Heart left ventricle (tissue), 16 donors: ENCODE measurements at places on chromosomes 2 and 18.

DNA sequence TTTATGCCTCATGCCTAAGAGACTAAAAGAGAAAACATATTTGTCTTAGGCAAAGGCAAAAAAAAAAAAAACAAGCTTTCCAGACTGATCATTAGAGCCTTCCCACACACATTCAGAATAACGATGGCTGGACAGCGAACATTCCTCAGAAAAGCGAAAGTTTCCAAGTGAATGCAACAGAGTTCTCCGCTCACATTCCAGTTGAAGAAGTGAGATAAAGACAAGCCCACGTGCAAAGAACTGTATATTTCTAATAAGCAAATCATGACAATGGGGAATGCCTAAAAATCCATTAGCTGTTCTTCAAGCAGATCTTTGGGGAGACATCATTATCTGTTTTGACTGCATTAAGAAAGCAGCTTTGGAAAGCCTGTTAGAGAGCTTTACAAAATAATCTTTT, 347.9 kb downstream of the METTL4 start:
- H3K27ac ChIP-seq: no peak overlapping the region
- H3K27me3 ChIP-seq: no peaks in the 10 kb centered on the region
- H3K36me3 ChIP-seq: no peaks in the 10 kb centered on the region
- no peak for DNase-seq
- H3K4me3 ChIP-seq: peak overlapping the region; percentile 29

GRCh38 chr2:95277246-95277906, 3.1 kb downstream of the PROM2 start:
- H3K27ac ChIP-seq: no peak overlapping the region
- DNase-seq: no peak
- no peak overlapping the region for H3K4me3 ChIP-seq
- no peaks in the 10 kb centered on the region for H3K27me3 ChIP-seq
- no peaks in the 10 kb centered on the region for H3K36me3 ChIP-seq

GRCh38 chr18:22791310-22791610, 141.9 kb upstream of the RBBP8 start:
- DNase-seq: no peak
- H3K4me1 ChIP-seq: no peaks in the 10 kb centered on the region
- H3K27ac ChIP-seq: no peak overlapping the region
- no peak overlapping the region for H3K4me3 ChIP-seq
- no peaks in the 10 kb centered on the region for H3K36me3 ChIP-seq

- H3K36me3 ChIP-seq: no peaks in the 10 kb centered on the region
- H3K27ac ChIP-seq: no peak overlapping the region
- no peak for DNase-seq
- no peaks in the 10 kb centered on the region for H3K4me1 ChIP-seq
Measured at GRCh38 chr2:45353879-45354278, 257.2 kb downstream of the SRBD1 start.

GRCh38 chr2:224999321-224999720, 42.9 kb downstream of the DOCK10 start:
- H3K4me1 ChIP-seq: no peaks in the 10 kb centered on the region
- no peak overlapping the region for H3K27ac ChIP-seq
- no peak overlapping the region for H3K4me3 ChIP-seq
- H3K27me3 ChIP-seq: no peaks in the 10 kb centered on the region
- DNase-seq: no peak
- H3K36me3 ChIP-seq: no peaks in the 10 kb centered on the region

- H3K36me3 ChIP-seq: no peaks in the 10 kb centered on the region
- DNase-seq: no peak
- H3K27ac ChIP-seq: no peak overlapping the region
- H3K4me3 ChIP-seq: no peak overlapping the region
- H3K27me3 ChIP-seq: no peaks in the 10 kb centered on the region
- no peaks in the 10 kb centered on the region for H3K4me1 ChIP-seq
Measured at GRCh38 chr2:2879781-2880180, 497.8 kb downstream of the EIPR1 start.

- H3K4me1 ChIP-seq: peaks cover 9% of the 10 kb centered on the region
- H3K27ac ChIP-seq: no peak overlapping the region
- H3K4me3 ChIP-seq: no peak overlapping the region
- no peaks in the 10 kb centered on the region for H3K27me3 ChIP-seq
- no peaks in the 10 kb centered on the region for H3K36me3 ChIP-seq
Measured at GRCh38 chr18:49322765-49323490, 137.5 kb downstream of the DYM start.

DNA sequence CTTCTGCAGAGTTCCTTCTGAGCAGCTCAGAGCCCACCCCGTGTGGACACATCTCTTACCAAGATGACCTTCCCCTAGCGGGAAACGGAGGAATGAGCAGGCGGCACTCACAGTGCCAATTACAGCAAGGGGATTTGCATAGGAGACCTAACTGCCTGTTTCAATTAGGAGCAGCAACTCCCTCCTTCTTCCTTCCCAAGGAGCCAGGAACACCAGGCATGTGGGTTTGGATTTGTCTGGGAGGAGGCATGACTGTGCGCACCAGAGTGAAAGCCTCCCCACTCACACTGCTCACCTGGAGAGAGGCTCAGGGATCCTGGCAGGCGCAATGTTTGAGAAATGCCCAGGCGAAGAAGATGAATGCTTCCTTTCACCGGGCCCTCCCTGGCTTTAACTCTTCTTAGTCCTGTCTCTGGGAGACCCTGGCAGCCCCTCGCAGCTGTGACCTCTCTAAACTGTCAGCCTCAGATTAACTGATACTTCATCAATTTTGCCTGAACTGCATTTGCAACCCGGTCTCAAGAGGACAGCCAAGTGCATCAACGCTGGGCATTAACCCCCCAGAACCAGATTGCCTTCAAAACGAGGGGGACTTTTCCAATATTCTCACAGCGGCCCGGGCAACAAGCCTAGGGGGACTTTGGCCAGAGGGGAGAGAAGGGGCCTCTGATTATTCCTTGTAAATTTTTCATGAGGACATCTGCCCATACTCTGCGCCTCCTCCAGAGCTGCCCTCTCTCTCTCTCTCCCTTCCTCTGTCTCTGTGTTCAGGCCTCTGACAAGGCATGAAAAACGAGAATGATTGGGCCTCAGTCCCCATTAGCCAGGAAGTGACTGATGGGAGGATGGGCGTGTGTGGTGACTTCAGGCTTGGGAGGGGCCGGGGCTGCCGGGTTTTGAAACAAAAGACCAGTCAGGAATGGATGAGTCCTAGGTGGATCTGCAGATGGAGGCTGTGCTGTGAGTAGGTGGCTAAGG, 93.8 kb downstream of the CMPK2 start:
- H3K27me3 ChIP-seq: peaks cover 5% of the 10 kb centered on the region
- H3K4me3 ChIP-seq: no peak overlapping the region
- H3K27ac ChIP-seq: no peak overlapping the region
- H3K4me1 ChIP-seq: no peaks in the 10 kb centered on the region

DNA sequence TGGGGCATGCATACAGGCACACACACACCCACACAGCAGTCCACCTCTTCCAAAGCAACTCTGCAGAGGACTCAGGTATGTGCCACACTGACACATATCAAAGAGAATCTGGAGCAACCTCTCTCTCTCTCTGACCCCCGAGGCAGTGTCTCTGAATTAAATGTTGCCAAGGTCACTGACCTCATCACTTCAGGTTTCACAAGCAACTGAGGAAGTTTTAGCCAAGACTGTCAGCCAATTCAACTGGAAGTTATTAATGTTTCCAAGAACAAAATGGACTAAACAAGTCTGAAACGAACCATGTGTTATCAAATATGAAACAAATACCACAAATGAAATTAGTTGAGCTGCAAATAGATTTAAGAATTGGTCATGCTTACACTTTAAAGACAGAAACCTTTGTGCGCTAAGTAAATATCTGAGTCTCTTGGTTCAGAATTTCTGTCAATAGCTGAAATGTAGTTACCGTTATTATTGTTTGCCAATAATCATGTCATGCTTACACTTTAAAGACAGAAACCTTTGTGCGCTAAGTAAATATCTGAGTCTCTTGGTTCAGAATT, 86.1 kb downstream of the SLC25A12 start:
- H3K4me1 ChIP-seq: no peaks in the 10 kb centered on the region
- H3K36me3 ChIP-seq: no peaks in the 10 kb centered on the region
- no peak overlapping the region for H3K4me3 ChIP-seq
- H3K27me3 ChIP-seq: no peaks in the 10 kb centered on the region
- DNase-seq: no peak

GRCh38 chr2:62424899-62425298, 81.1 kb downstream of the TMEM17 start:
- H3K36me3 ChIP-seq: no peaks in the 10 kb centered on the region
- no peak overlapping the region for H3K4me3 ChIP-seq
- no peak for DNase-seq
- H3K27me3 ChIP-seq: no peaks in the 10 kb centered on the region
- no peak overlapping the region for H3K27ac ChIP-seq
- H3K4me1 ChIP-seq: no peaks in the 10 kb centered on the region

GRCh38 chr2:188766471-188766856, 207.7 kb upstream of the COL3A1 start:
- DNase-seq: no peak
- H3K36me3 ChIP-seq: no peaks in the 10 kb centered on the region
- H3K27me3 ChIP-seq: no peaks in the 10 kb centered on the region
- H3K4me3 ChIP-seq: no peak overlapping the region
- no peaks in the 10 kb centered on the region for H3K4me1 ChIP-seq
- no peak overlapping the region for H3K27ac ChIP-seq

DNA sequence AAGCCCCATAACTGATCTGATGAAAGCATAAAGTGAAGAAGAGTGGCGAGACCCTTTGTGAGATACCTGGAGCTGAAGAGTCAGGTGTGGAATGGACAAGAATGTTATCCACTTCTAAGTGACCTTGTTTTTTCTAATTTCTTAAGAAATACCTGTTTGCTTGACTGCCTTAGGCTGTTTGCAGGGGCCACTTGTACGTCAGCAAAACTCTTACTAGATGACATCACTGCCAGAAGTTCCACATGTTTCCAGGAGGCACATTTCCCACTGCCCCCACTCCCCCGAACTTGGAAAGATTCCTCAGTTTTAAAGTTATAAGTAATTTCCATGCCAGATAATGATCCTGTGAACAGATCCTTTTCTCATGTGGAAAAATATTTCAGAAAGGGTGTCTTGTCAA, 8.0 kb downstream of the EPAS1 start:
- peaks cover 97% of the 10 kb centered on the region for H3K4me1 ChIP-seq
- H3K27me3 ChIP-seq: no peaks in the 10 kb centered on the region
- no peaks in the 10 kb centered on the region for H3K36me3 ChIP-seq
- H3K4me3 ChIP-seq: no peak overlapping the region
- H3K27ac ChIP-seq: no peak overlapping the region

DNA sequence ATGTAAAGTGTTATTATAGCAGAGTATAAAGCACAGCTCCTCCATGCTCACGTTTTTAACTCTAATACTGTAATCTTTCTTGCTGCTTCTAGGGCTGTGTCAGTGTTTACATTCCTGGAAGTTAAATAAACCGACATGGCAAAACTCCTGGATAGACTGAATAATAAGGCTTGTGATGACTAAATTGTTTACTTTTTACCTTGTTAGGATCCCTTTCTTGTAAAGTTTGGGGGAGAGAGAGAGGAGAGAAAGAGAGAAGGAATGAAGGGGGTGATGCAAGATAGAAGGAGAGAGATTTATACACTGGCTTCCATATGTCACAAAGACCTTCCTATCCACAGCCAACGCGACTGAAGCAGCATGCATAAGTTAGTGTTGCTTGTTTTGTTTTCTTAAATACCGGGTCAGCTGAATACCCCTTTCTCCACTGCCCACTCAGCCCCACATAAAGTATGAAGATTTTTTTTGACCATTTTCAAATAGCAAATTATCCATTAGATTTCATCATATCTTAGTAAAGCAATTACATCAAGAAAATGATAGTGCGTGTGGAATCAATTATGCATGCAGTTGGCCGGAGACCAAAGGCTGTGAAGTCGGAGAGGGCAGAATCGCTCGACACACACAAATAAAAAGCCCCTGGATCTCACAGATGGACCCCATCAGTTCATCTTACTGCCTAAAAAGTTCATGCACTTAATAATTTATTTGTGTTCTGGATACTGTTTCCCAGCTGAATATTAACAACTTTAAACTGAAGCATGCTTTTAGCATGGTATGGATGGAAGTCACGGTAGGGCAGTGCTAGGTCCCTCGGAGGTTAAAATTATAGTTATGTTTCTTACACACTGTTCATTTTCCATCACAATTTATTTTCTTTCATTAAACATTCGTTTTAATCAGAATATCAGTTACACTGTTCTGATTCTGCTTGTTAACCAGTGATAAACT, 20.1 kb downstream of the BCL11A start:
- no peak overlapping the region for H3K27ac ChIP-seq
- no peaks in the 10 kb centered on the region for H3K36me3 ChIP-seq
- no peak for DNase-seq
- H3K27me3 ChIP-seq: peaks cover 30% of the 10 kb centered on the region
- no peak overlapping the region for H3K4me3 ChIP-seq

DNA sequence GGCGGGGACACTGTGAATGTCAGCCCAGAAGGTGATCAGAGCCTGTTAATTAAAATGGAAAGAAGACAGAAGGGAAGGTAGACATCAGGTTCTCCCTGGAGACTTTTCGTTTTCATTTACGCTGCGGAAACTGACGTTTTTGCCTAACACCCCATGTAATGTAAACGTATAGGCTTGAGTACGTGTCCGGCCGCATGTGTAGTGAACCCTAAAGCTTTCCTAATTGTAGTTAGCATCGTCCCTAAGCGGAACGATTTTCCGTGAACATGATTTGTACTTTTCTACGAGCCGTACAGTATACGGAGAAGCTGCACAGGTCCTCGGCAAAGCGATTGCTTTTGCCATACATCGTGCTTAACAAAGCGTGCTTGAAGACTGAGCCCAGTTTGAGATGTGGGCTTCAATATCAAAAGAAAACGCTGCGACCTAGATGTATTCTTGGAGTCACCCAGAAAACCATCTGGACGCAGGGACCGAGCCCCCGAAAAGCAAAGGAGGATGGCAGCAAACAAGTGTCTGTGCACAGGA, 284 bp downstream of the TIMM21 start:
- H3K4me1 ChIP-seq: peaks cover 24% of the 10 kb centered on the region
- DNase-seq: no peak
- H3K4me3 ChIP-seq: peak overlapping the region; percentile 81
- peak overlapping the region; percentile 95 for H3K27ac ChIP-seq
- no peaks in the 10 kb centered on the region for H3K27me3 ChIP-seq
- no peaks in the 10 kb centered on the region for H3K36me3 ChIP-seq

- DNase-seq: no peak
- no peak overlapping the region for H3K4me3 ChIP-seq
- H3K36me3 ChIP-seq: no peaks in the 10 kb centered on the region
- H3K27ac ChIP-seq: no peak overlapping the region
Measured at GRCh38 chr18:3851159-3851558, 401.2 kb downstream of the TGIF1 start.

- no peak for DNase-seq
- H3K4me3 ChIP-seq: no peak overlapping the region
- H3K4me1 ChIP-seq: no peaks in the 10 kb centered on the region
Measured at GRCh38 chr2:3785890-3786273, 82.5 kb downstream of the DCDC2C start.

GRCh38 chr2:159445307-159445706, 158.8 kb upstream of the WDSUB1 start:
- H3K36me3 ChIP-seq: peaks cover 31% of the 10 kb centered on the region
- H3K4me1 ChIP-seq: no peaks in the 10 kb centered on the region
- H3K4me3 ChIP-seq: no peak overlapping the region
- H3K27ac ChIP-seq: no peak overlapping the region
- H3K27me3 ChIP-seq: no peaks in the 10 kb centered on the region

- H3K4me3 ChIP-seq: peak overlapping the region; percentile 58
- no peaks in the 10 kb centered on the region for H3K36me3 ChIP-seq
- no peak for DNase-seq
- H3K27ac ChIP-seq: no peak overlapping the region
Measured at GRCh38 chr2:233853883-233854240, 473 bp downstream of the HJURP start.

- DNase-seq: no peak
- H3K4me1 ChIP-seq: no peaks in the 10 kb centered on the region
- no peak overlapping the region for H3K4me3 ChIP-seq
- no peaks in the 10 kb centered on the region for H3K27me3 ChIP-seq
- no peak overlapping the region for H3K27ac ChIP-seq
Measured at GRCh38 chr2:125961739-125962138, 694.2 kb upstream of the GYPC start.
